ENCODE measurements at places on chromosomes 6 and 20.
A peak's percentile ranks its signal among the peaks of the same experiment; 100 is the strongest.

DNA sequence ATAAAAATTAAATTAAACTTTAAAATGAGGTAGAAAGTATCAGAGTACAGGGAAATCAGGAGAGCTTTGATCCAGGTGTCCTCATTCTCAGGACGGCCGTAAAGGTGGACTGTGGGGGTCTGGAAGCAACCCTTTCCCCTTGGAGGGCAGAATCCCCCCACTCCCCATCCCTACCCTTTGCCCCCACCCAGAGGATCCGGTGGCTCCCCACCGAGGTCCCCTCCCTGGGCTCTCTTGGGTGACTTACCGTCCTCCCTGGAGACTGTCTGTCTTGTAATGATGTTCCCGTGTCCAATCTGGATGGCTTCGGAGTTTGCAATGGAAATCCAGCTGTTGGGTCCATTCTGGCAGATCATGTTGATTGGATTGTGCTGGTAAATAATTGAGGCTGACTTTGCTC, 7.3 kb downstream of the ZBP1 start:
- no peak for DNase-seq

GRCh38 chr20:32539817-32540675, 45.1 kb downstream of the NOL4L start:
- DNase-seq, result no peak

GRCh38 chr6:105986998-105987397, 99.1 kb upstream of the PRDM1 start:
- DNase-seq, result no peak

GRCh38 chr6:156379392-156380289, 397.5 kb upstream of the ARID1B start:
- no peak for DNase-seq

- no peak for DNase-seq
These were observed 1.5 kb upstream of the IPCEF1 start for GRCh38 chr6:154358019-154358545.

DNA sequence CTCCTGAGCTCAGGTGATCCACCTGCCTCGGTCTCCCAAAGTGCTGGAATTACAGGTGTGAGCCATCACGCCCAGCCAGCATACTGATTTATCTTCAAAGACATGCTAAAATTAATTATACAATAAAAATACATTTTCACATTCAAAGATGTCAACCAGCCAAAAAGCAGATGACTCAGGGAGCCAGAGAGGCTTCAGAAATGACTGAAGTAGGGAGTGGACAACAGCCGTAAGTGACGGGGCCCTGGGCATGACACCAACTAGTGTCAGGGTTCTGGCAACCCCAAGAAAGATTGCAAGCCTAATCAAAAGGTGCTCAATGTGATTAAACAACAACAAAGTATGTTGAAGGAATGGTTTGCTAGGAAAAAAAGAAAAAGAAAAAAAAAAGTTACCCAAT, 28.4 kb downstream of the GPLD1 start:
- no peak for DNase-seq

DNA sequence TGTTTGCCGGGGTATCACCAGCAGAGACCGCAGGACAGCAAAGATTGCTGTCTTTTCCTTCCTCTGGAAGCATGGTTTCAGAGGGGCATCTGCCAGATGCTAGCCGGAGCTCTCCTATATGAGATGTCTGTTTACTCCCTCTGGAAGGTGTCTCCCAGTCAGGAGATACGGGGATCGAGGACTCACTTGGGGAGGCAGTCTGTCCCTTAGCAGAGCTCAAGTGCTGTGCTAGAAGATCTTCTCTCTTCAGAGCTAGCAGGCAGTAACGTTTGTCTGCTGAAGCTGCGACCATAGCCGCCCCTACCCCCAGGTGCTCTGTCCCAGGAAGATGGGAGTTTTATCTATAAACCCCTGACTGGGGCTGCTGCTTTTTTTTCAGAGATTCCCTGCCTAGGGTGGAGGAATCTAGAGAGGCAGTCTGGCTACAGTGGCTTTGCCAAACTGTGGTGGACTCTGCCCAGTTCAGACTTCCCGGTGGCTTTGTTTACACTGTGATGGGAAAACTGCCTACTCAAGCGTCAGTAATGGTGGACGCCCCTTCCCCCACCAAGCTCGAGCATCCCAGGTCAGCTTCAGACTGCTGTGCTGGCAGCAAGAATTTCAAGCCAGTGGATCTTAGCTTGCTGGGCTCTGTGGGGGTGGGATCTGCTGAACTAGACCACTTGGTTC, 133.0 kb upstream of the FLRT3 start:
- DNase-seq, result no peak

- DNase-seq, result no peak
These were observed 23.0 kb downstream of the LATS1 start for GRCh38 chr6:149694921-149695320.

DNA sequence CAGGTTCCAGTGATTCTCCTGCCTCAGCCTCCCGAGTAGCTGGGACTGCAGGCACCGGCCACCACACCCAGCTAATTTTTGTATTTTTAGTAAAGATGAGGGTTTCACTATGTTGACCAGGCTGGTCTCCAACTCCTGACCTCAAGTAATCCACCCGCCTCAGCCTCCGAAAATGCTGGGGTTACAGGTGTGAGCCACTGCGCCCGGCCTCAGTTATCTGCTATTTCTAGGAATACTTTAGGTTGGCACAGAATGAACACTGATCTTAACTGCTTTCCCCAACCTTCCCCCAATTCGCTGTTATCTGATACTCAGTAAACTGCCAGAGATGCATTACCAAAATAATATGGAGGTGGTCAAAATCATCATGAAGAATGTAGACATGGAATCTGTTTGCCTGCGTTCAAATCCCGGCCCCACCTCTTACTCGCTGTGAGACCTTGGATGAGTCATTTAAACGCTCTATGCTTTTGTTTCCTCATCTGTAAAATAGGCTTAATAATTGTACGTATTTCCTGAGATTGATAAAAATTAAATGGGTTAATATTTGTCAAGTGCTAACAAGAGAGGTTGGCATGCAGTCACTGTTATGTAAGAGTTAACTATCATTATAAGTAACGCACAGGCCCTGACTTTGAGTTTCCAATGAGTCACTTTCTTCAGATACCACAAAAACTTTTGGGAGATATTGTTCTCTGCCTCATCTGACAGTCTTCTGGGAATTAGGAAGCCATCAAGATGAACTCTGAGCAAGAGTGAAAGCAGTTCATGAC, 44.5 kb upstream of the NCOA3 start:
- DNase-seq, result no peak

DNA sequence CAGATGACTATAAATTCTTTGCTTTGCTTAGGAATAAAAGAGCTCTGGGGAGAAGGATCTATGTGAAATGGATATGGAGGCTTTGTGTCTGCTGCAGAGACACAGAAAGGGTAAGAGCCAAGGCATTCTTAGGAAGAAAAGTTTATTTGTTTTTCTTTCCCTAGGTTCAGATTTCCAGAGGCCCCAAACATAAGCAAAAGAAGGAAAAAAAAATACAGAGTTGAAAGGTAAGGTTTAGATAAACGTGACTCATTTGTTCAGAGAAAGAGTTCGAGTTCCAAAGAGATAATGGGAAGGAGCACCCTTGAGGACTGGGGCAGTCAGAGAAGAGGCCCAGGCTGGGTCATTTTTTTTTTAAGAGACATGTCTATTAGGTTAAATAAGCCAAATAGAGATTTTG, 27.4 kb upstream of the BMP5 start:
- DNase-seq, result no peak

- DNase-seq, result no peak
These were observed 279.9 kb downstream of the SLC35F1 start for GRCh38 chr6:118186672-118187567.

- no peak for DNase-seq
These were observed 155.1 kb downstream of the CD83 start for GRCh38 chr6:14272737-14273085.

DNA sequence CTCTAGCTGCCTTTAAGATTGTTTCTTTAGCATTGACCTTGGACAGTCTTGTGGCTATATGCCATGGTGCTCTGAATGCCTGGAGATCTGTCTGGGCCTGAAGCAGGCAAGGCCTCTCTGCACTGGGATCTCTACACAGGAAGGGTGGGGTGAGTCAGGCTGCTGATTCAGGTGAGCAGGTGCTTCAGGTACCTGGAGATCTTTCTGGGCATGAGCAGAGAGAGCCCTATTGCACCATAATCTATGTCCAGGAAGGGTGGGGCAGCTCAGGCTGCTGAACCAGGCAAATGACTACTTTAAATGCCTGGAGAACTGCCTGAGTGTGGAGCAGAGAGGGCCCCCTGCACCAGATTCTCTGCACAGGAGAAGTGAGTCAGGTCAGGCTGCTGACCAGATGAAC, 94.5 kb downstream of the TPBG start:
- no peak for DNase-seq

DNA sequence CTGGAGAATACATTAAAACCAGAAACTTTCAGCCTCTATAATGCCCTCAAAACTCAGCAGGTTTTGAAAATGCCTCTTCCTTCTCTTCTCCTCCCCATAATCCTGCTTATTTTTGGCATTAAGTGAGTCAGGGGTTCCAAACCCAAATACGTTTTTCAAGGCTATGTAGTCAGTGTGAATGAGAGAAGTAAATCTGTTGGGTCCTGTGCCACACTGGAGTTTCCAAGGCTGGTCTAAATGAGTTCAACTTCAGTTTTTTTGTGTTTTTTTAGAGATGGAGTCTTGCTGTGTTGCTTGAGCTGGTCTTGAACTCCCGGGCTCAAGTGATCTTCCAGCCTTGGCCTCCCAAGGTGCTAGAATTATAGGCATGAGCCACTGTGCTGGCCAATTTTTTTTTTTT, 20.9 kb downstream of the PTPRA start:
- no peak for DNase-seq

DNA sequence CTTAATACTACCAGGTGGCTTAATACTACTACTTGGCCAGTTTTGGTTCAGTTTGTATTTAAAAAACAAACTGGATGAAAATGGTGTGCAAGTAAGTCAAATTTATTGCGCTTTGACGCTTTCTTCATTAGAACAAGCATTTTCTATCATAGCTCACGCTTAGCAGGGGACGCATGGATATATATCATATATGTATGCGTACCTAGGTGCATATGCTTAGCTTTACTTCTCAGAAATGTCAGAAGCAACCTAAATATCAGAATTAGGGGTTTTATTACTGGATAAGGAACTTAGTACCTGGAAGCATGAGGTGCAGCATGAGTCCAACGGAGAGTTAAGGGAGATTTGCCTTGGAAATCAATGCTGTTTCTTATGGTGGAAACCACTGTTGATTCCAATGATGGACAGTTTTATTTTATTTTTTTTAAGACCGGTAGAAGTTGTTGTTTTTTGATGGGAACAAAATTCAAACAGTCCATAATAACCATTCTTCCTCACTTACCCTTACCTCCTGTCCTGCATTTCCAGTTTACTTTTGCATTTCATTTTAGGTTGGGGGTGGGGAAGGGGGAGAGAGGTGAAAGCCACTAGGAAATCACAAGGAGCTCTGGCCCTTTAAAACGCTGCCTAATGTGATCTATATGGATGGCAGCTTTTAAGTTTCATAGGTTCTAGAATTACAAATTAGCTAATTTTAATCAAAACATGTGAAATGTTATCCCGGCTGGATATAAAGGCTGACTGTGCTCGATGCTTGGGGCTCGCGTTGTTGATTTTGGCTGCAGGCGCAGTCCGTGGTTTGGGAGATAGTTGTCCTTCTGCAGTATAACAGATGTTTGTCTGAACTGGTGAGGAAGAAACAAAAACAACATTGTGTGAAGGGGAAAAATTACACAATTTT, 2.1 kb downstream of the SOBP start:
- DNase-seq, result no peak

- peak; percentile 42 for DNase-seq
These were observed 7.2 kb downstream of the MYLK4 start for GRCh38 chr6:2743280-2744208.

GRCh38 chr6:48883116-48883515, 579.9 kb downstream of the MMUT start:
- no peak for DNase-seq

DNA sequence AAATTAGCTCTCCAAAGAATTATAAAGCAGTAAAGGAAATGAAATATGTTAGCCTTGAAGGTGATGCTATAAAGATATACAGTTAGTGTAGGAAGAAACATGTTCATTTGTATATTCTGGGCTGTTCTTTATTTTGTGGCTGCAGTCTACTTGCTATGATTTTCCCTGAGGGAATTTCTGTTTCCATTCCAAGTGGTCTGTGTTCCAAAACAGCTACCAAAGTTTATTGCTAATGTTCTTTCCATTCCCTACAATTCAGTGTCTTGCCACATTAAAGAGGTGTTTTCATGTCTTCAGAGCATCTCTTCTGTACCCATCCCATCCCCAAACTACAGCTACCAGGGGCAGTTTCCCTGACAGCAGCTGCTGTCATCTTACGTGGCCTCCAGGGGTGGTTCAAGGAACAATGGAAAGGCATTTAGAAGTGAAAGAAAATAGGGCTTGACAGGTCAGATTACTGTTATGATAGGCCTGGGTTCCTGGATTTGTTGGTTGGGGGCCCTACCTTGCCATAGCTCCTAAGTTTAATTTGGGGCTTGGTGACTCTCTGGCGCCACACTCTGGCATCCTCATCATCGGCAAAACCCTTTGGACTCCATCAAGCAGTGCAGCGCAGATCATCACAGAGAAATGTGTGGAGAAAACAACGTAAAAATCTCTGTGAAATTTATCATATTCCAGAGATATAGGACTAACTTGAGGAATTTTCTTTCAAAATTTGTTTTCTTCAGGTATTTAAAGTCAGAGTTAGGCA, 33.8 kb upstream of the AIG1 start:
- peak; percentile 60 for DNase-seq

- no peak for DNase-seq
These were observed 38.6 kb upstream of the APCDD1L start for GRCh38 chr20:58553841-58554240.

DNA sequence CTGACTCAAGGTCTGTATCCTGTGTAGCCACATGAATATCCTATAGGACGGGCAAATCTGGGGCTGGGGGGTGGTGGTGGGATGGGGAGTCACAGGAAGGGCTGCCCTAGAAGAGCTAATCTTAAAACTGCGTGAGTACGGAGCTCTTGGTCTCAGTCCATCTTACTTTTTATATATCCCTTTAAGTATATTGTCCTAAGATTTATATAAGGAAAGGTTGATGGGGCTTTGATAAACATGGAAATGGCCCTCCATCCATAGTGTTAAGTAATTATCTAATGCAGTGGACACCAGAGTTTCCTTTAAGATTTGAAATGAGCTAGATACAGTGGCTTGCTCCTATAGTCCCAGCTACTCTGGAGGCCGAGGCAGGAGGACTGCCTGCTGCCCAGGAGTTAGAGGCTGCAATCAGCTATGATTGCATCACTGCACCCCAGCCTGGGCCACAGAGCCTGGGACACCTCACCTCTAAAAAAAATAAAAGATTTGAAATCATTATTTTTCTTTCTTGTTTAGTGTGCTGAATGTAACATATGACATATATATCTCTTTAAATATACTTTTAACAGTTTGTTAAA, 24.2 kb upstream of the DYNLRB1 start:
- DNase-seq, result no peak

- no peak for DNase-seq
These were observed 179.2 kb upstream of the BMP2 start for GRCh38 chr20:6588296-6588695.

DNA sequence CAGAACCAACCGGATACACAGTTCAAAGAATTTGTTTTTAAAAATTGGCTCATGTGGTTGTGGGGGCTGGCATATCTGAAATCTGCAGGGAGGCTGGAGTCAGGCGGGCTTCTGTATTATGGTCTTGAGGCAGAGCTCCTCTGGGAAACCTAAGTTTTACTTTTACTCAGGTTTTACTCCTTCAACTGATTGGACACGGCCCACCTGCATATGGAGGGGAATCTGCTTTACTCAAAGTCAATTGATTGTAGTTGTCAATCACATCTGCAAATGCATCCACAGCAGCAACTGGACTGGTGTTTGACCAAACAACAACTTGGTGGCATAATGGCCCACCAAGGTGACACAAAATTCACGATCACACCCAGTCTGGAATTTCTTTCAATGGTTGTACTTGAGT, 103.4 kb downstream of the ERMARD start:
- DNase-seq, result no peak

GRCh38 chr20:62914970-62915457, 11.3 kb downstream of the DIDO1 start:
- DNase-seq, result no peak
